T-cell (primary cell): ENCODE measurements at places on chromosomes 2 and 18. TPM values are rescaled to one million over a fixed set of nuclear protein-coding genes. Genes with fewer than 3 reads are reported as not detected.

The GNAL gene
- 0.25 TPM for total RNA-seq

The RFX8 gene
- 1.0 TPM for total RNA-seq

- DNase-seq = no peak
Measured at GRCh38 chr18:10055125-10055750, 141.4 kb downstream of the VAPA start.

DNA sequence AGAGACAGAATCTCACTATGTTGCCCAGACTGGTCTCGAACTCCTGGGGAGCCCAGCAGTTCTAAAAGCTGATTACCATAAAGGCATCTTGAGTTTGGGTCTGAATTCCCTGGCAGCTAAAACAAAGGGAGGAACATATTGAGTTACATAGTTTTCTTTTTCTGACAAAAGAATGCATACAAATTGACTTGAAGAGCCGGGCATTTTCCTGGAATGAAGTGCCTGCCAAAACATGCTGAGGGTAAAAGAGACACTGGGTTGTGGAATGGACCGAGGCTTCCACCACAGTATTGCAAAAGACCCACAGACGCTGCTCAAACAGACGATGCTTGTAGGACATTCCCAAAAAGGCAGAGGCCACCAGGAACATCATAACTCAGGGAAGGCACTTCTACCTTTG, 35.1 kb upstream of the ROCK2 start:
- DNase-seq = no peak

GRCh38 chr2:24870891-24871705, 48.9 kb downstream of the ADCY3 start:
- DNase-seq = no peak

DNA sequence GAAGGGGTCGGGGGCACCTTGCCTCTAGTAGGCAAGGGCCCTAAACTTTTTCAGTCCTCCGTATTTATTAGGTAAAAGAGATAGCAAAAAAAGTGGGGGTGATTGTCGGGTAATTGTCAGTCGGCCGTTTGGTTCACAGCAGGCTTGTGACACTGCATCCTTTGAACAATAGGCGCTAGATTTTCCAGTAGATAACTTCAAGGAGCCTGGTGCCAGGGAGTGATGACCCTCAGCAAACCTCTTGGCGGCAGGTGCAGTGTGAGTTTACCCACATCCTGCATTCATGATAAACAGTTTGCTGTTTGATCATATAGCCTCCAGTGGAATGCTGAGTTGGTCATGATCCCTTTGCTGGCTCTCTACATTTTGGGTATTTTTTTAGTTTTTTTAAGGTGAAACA, 22.9 kb downstream of the SERPINB8 start:
- no peak for DNase-seq

DNA sequence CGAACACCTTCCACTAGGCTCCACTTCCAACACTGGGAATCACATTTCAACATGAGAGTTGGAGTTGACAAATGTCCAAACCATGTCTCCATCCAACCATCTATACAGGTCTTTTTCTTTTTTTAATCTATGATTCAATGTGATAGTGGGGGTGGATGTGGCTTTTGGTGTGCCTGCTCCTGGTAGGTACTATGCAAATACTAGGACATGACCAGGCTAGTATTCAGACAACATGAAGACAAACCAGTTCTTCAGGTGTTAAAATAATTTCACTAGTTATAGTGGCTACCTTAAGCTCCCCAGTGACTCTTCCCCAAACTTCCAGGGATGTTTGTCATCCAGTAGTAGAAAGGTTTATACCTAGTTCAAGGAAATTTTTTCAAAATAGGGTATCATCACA, 387.5 kb downstream of the CDH2 start:
- no peak for DNase-seq

DNA sequence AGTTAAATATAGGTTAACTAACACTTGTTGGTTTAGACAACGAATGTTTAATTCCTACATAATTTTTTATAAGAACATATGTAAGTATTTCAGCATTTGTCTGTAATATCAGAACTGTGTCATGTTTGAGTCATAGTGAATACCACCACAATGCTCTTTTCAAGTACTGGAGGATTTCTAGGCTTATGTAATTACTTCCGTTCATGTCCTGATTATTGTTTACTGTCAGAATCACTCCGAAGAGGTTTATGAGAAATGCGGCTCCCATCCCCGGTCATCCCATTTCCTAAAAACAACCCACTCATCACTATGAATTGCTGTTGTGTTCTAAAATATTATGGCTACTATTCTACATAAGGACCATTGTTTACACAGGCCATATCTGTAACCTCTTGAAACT, 45.1 kb downstream of the CDH19 start:
- DNase-seq = no peak

DNA sequence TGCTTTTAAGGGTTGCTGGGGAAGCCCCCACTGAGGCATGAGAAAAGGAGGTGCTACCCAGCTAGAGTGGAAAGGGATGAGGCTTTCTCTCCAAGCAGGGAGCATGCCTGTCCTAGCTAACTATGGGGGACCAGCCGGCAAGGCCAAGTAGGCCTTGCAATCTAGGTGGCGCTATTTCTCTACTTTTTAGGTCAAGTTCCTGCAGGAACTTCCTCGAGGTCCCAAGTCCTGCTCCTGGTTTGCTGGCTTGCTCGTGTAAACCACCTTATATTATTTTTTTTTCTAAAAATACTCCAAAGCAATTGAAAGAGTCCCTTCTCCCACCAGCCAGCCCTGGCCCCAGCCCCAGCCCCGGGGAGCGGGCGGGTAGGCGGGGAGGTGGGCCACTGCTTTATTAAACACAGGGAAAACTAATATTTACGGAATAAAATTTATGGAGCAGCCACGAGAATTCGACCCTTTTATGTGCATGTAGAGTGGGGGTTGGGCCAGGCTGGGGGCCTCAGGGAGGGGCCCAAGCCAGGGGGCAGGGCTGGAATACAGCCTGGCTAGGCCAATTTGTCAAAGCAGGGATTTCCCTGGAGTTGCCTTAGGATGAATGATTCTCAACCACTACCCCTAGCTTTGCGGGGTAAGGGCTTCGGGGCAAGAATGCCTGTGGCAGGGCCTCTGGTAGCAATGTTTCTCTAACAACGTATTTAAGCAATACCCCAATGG, 12.8 kb upstream of the IHH start:
- DNase-seq = no peak

DNA sequence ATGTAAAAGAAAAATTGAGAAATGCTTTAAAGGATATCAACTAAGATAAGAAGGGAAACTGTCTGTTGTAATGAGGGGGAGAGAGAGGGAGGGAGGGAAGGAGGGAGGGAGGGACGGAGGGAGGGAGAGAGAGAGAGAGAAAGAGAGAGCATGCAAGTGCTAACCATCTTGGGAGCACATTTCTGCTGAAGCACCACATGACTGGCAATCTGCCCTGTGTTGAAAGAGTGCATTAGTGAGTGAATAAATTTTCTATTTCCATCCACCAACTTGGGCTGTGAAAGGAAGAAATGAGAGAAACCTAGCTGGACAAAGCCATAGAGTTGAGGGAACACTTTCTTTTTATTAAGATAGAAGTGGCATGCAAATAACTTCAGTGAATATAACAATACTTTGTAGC, 110.7 kb downstream of the TMX3 start:
- DNase-seq = no peak
